Fibroblast of villous mesenchyme (primary cell): ENCODE measurements at places on chromosomes 1 and 21. TPM values are rescaled to one million over a fixed set of nuclear protein-coding genes. Genes with fewer than 3 reads are reported as not detected.

The TMPRSS3 gene
- not detected in 2 replicates for total RNA-seq

The NIPAL3 gene
- total RNA-seq: 38.3 and 81.2 TPM in 2 replicates

The C1orf115 gene
- total RNA-seq: 3.5 and 4.5 TPM in 2 replicates

The CHAF1B gene
- total RNA-seq: 3.5 and 3.9 TPM in 2 replicates

The CYP4A22 gene
- total RNA-seq: not detected in 2 replicates
